ENCODE measurements at places on chromosomes 3 and 15.
A peak's percentile ranks its signal among the peaks of the same experiment; 100 is the strongest.

GRCh38 chr3:131231710-131232389, 149.7 kb upstream of the NUDT16 start:
- DNase-seq, result no peak

DNA sequence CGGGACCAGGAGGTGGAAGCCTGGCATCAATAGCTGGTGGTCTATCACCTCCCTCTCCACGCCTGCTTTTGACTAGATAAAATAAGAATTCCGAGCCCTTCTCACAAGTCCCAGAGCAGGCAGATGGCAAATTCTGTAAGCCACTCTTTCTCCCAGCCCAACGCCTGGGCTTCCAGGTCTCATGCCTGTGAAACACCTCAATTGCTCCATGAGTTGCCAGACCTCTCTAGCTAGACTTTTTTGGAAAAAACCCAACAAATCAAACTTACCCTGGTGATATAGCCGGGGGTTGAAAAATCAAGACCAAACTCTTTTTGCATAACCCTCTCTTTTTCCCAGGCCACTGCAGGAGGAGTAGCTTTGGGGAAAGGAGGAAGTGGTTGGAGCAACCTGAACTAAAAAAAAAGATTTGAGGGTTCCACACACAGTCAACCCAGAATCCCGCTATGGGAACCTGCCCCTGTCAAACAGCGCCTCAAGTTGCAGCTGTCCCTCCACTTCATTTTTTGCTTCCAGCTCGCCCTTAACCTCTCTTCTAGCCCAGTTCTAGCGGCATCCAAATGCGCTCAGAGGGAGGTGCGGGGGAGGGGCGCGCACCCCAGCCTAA, 7.0 kb downstream of the BHLHE40 start:
- no peak for DNase-seq

- no peak for DNase-seq
Measured at GRCh38 chr3:99915906-99916432, 98.3 kb downstream of the CMSS1 start.

GRCh38 chr15:62618846-62619504, 423.6 kb upstream of the TPM1 start:
- DNase-seq, result peak; percentile 50

GRCh38 chr3:183330881-183331280, 77.8 kb downstream of the B3GNT5 start:
- DNase-seq, result no peak

DNA sequence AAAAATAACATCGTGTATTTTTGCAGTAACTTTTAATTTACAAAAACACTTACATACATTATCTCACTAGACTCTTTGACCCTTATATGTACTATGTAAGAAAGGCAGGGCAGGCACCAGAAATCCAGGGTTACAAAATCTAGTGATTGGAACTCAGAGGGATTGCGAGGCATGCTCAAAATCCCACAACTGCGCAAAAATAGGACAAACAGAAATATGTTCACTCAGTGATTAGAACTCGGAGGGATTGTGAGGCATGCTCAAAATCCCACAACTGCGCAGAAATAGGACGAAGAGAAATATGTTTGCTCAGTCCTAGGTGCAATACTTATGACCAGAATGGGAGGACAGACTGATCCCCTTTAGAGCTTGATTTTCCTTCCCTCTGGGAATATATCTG, 79.2 kb upstream of the TGFBR2 start:
- DNase-seq, result no peak

- DNase-seq, result peak; percentile 92
Measured at GRCh38 chr3:29286478-29287240, 5.8 kb downstream of the RBMS3 start.

- no peak for DNase-seq
Measured at GRCh38 chr3:136631424-136631823, 120.8 kb downstream of the STAG1 start.

DNA sequence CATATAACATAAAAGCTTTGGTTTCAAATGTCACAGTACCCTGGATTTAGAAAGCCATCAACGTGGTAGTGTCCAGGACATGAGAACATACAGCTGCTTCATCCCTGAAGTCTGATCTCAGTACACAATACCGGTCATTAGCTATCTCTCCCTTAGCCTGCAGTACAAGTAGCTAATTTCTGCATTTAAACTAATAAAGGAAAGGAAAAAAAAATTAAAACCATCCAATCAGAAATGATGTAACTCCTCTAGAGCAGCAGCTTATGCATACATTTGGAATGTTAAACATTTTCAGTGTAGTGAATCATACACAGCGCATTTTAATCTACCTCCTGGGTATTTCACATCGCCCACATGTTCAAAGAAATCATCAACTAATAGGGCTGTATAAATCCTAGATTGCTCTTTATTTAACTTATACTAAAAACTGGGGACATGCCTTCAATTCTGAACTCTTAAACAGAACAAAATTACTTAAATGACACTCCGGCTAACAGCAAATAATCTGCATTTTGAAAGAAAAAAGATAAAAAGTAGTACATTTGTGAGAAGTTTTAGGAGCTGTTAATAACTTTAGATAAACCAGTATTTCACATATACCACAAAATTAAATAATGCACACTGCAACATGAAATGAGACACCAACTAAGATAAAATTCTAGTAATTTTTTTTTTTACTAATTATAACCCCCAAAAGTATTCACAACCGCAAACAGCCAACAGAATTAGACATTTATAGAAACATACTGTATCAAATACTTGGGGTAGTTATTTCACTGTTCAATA, 3.7 kb downstream of the IGF2BP2 start:
- DNase-seq, result peak; percentile 93

DNA sequence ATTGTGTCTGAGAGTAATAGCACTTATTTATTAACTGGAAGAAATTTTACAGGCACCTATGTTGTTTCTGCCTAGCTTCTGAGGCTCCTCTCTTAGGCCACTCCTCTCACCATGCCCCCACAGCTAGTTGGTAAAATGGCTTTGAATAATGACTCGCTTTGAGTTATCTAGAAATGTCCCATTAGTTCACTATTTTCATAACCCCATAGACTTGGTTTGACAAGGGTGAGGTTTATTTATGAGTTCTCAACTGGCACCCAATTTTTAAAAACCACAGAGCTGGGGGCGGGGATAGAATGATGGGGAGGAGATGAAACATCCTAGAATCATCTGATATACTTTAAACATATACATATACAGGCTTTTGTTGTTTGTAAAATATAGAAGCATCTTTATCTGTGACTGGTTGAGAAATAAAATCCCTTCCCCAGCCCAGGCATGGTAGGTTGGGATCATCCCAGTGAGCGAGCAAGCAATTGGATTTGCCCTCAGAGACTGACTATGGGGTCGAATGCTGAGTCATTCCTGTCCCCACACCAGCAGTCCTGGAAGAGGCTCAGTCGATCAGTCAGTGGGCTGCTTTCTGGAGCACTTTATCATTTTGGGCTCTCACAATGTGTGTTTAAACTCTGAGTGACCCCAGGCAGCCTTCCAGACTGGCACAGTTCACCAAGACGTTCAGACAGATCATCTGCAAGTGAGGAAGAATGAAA, 60.2 kb upstream of the TSEN2 start:
- DNase-seq, result peak; percentile 68

DNA sequence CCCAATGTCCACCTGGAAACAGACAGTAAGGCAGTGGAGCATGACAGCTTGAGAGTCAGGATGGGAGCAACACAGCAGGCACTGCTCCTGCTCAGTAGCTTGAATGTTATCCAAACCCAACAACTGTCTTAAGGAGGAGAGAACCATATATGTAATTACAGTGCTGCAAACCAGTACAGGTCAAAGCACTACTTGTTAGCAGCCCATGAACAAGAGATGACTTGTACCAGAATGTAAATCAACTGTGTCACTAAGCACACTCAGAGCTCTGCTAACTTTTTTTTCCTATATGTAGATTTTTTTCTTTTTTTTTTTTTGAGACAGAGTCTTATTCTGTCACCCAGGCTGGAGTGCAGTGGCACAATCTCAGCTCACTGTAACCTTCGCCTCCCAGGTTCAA, 87.1 kb downstream of the ANO10 start:
- DNase-seq, result no peak

DNA sequence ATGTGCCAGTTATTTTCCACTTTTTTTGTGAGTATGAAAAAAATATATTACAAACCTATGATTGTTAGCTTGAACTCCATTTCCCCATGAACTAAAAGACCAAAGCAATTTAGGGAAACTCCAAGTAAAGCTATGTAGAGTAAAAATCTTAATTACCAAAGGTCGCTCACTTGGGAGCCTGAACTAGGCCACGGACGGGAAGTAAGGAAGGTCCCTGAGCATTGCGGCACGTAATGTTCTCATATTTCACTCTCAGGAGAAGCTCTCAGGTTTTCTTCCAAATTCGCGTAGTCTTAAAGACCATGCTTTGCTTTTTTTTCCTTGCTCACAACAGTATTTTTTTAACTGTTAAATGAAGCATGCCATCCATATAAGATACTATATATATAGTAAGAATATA, 215.3 kb upstream of the RARB start:
- no peak for DNase-seq

DNA sequence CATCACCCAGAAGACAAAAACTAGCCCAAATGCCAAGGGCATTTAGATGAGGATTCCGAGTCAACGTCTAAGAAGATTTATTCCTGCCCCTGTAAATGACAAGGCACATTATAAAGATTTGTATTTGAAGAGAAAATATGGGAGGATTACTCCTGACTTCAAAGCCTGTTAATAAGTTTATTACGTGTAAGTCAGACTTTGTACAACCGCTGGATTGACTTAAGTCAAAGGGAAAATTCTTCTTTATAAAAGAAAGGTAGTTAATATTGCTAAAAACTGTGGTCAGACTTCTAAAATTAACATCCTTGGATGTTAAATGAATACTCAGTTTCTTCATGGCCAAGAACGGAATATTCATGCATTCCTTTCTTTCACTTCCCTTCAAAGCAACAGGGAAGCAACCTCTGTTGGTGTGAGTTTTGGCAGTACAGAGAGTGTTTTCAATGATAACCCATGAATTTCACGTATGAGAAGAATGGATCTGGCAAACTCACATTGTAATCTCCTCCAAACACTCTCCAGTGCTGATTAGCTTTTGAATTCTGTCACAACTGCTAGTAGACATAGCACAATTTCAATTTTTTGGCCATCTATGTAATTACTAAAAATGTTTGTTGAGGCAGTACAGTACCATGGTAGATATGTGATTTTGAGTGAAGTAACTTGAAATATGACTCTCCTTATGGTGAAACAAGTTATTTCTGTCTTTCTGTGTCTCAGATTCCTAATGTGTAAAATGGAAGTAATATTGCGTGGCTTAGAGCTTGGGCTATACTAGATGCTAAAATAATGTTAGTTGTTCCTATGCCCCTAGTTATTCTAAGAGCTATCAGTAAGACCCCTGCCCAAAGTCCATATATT, 62.0 kb downstream of the PLD1 start:
- no peak for DNase-seq

DNA sequence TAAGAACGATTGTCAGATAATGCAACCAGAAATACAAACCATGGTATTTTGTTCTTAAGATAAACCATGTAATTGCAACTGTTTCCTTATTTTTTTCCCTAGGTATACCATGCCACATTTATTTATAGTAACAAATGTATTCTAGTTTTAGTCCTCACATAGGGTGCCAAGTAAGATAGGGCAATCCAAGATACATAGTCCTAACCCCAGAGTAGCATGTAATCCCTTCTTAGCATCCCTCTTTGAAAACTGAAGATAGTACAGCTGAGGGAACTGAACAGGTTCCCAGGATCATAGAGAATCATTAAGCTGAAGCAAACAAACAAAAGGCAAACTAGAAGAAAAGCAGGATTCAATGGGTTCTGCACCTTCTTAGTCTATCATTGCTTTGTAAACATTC, 24.8 kb downstream of the TRNT1 start:
- no peak for DNase-seq

- peak; percentile 3 for DNase-seq
Measured at GRCh38 chr3:85652360-85652759, 693.6 kb downstream of the CADM2 start.

DNA sequence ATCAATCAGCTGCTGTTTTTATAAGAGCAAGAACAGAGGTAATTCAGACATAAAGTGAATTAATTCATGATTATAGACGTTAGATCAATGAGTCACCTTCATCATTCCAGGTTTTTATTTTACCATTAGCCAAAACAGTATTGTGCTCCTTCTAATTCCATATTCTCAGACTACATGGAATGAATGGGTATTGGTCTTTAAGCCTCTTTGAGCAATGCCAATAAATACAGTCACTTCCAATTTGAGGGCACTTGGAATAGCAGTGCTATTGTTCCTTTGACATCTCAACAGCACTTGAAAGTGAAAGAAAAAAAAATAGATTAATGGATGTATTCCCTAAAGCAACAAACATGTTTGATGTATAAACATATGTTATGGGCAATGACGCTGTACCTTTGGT, 830.9 kb upstream of the CFAP20DC start:
- DNase-seq, result no peak

DNA sequence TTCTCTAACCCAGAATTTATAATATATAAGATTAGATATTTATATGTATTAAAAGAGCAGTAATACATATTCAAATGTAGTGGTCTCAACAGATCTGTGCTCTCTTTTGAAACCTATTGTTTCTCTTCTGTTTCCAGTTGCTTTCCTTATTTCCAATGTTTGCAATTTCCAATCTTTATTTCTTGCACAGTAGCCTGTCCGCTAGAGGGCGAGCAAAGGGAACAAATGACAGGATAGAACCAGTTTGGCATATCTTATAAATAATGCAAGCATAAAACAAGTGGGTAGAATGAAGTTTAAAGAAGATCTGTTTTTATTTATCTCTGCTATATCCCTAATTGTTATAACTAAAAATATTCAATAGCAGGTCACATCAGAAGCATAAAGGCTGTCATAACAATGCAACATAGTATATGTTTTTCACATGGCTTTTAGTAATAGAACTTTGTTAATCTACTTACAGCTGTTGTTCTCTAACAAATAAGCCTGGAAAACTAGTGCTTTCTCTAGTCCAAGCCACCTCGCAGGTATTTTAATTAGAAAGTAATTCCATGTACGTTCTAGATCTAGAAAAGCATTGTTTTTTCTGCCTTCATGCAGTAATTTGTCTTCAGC, 15.1 kb upstream of the TCAIM start:
- DNase-seq, result peak; percentile 45

- no peak for DNase-seq
Measured at GRCh38 chr3:182410051-182410450, 383.3 kb upstream of the ATP11B start.

DNA sequence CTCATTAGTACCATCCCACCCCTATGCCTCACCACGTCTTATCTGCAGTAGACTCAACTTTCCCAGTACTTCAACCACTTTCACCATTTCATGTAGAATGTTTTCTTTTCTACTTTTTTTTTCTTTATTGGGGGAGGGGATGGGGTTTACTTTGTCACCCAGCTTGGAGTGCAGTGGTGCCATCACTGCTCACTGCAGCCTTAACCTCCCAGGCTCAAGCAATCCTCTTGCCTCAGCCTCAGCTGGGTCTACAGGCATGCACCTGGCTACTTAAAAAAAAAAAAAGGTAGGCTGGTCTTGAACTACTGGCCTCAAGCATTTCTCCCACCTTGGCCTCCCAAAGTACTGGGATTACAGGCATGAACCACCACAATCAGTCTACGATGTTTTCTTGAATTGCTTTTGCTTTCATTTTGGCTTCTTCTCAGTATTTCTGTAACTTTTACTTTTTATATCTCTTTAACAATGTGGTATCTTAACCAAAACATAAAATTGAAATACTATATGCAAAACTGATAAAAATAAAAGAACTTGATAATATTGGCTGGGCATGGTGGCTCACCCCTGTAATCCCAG, 44.9 kb upstream of the CHL1 start:
- DNase-seq, result no peak

GRCh38 chr15:36362509-36362915, 216.9 kb upstream of the CDIN1 start:
- peak; percentile 86 for DNase-seq
